ENCODE measurements at places on chromosomes 5 and 9.

- no peak for DNase-seq
Observed at GRCh38 chr9:109504689-109505088, 6.6 kb upstream of the PTPN3 start.

- DNase-seq: no peak
Observed at GRCh38 chr5:9126490-9126889, 419.4 kb downstream of the SEMA5A start.

DNA sequence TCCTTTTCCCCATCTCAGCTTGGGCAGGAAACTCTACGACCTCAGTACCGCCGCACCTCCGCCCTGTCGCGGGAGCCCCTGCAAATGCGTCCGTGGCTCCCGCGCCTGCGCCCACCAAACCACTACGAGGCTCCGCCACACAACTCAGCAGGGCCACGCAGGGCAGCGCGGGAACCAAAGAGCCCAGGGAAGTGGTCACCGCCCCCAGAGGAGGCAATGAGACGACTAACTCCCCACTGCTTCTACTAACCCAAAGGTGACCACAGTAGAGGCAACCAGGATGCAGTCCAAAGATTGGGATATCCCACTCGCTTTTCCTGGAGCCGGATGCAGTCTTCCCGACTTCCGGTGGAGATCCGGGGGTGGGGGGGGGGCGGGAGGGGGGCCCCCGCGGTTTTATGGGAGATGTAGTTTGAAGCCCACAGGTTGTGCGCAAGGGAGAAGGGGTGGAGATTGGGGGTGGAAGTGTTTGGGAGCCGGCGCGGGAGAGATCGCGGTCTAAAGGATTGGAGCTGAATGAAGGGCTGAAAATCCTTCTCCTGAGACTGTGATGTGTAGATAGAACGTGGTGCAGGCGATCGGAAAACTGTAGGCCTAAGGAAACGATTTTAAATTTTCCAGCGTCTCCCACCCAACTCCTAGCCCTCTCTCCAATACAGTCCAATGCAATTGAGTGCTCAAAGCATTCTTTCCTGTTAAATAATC lies at the start of gene NUDT12:
Gene NUDT12 (minus strand): TSS at position 337 of the 705 bp plus-strand sequence. CDS start 2,541 bp downstream, outside the sequence.
- no peak for DNase-seq

- no peak for DNase-seq
Observed at GRCh38 chr5:177112589-177113220, 20.9 kb upstream of the NSD1 start.

- no peak for DNase-seq
Observed at GRCh38 chr5:74587300-74587699, 53.2 kb downstream of the ENC1 start.

DNA sequence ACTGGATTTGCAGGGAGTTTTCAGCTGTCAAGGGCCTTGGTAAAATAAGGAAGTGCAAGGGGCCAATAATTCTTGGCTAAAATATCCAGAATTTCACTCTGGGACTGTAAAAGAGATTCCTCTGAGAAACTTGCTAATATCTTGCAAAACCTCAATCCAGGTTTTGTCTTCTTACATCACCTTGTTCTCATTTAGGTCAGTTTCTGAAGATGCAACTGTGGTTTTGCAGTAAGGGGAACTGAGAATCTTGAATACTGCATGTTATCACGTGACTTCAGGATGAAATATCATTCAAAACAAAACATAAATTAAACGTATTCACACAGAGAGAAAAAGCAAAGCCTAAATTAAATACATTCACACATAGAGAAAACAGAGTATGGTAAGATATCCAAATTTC lies 35.0 kb upstream of the RIC1 start:
- no peak for DNase-seq

- no peak for DNase-seq
Observed at GRCh38 chr5:76737846-76738245, 21.9 kb downstream of the F2R start.

DNA sequence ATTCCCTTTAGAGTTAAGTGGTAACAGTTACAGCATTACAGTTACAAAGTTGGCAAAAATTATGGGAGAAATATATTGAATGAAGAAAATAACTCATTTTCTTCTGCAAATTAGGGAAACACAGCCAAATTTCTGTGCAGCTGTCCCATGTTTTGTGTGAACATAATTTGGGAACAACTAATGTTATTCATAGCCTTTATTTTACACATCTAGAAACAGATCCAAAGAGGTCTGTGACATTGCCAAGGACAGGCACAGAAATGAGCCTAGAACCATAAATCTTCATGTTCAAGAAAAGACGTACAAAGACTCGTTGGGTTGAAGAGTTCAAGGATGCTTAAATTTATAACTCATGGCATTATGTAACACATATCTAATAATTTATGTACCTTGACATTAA lies 114.1 kb upstream of the TXNDC8 start:
- no peak for DNase-seq

DNA sequence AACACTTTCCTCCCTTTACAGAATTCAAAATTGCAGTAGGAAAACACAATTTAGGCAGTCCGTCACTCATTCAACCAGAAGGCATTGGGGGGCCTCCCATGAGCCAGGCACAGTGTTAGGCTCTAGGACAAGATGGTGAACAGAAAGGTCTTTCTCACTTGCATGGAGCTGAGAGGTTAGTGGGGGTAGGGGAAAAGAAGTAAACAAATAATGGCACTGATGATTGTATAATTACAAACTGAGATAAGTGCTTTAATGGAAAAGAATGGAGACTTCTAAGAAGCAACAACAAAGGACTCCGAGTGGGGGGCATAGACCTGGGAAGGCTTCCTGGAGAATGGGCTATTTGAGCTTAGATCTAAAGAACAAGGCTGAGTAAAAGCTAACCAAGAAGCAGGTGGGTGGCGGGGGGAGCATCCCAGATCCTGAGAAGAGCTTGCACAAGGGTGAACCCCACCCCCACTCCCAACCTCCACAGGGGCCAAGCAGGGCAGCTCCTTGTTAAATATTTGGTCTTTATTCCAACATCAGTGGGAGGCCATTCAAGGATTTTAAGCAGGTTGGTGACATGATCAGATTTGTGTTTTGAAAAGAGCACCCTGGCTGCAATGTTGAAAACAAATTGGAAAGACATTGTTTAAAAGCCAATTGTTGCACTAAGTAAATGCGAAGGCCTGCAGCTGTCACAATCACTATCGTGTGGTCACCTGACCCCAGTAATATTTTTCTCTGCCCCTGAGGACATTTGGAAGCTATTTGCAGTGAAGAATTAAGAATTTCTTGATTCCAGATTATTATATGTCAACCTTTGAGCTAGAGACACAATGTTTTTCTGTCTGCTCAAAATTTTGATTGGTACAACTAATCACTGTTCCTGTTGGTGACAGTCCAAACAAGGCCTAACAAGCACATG lies 73.9 kb upstream of the EFNA5 start:
- DNase-seq: no peak

DNA sequence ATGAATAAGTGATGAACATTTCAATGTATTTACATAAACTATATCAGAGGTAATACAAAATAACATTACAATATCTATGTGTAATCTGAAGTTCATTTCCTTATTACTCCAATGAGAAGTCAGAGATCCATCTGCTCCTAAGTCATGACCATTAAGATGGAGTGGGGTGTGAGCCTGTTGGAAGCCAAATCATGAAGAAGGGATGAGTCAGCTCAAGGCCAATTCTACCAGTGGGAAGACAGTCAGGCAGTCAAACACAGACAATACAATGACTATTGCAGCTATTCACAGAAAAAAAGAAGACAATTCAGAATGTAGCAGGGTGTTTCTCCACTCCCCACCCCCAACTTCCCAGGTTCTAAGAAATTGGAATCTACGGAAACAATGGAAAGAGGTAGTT lies 155.0 kb downstream of the NFIB start:
- no peak for DNase-seq

DNA sequence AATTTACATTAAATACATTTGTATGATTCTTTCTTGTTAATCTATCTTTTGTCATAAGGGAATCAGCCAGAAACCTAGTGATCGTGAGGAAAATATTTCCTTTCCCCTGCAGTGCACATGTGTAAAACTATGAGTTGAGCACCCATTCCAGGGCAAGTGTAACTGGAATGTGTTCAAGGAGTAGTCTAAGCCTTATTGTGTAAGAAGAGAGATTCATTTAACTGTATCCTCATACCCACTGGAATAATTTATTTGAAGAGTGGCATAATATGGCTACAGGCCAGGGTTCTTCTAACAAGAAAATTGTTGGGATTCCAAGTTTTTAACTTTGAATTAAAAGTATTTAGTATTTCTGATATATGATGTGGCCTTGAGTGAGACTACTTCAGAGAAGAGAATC lies 1692.7 kb downstream of the EFNA5 start:
- DNase-seq: no peak

DNA sequence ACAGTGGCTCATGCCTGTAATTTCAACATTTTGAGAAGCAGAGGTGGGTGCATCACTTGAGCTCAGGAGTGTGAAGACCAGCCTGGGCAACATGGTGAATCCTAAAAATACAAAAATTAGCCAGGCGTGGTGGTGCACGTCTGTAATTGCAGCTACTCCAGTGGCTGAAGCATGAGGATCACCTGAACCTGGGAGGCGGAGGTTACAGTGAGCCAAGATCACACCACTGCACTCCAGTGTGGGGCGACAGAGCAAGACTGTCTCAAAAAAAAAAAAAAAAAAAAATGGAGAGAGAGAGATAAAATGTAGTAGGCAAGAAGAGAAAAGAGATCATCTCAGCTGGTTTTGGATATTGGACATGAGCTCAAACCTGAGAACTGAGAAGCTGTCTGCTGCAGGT lies 23.7 kb upstream of the ZCCHC7 start:
- DNase-seq: no peak

GRCh38 chr9:35195683-35196082 lies 33.9 kb downstream of the UNC13B start:
- no peak for DNase-seq

GRCh38 chr9:132780230-132781007 lies 97.7 kb downstream of the AK8 start:
- DNase-seq: no peak

DNA sequence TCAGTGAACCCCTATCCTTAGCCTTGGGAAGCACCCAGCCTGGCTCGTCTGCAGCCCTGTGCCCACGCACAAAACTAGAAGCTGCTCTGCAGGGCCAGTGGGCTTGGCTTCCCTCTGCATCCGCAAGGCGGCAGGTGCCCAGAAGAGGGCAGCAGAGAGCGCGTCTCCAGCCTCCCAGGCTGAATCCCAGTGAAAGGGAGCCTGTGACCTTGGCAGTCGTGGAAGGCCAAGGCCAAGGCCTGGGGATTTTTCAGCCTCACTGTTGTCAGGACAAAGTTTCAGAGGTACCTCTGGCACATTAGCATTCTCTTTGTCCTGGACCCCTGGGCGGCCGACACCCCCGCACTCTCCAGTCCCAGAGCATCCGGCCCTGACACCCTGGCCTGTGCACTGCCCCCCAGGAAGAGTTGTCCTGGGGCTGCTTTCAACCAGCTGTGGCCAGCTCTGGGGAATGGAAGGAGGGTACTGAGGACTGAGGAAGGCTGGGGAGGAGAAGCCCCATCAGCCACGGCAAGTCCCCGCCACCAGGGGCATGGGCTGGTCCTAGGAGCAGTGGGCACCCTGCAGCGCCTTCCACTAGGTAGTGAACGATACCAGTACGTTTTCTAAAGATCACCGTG lies 63.6 kb upstream of the IL17B start:
- no peak for DNase-seq

- no peak for DNase-seq
Observed at GRCh38 chr9:69593301-69593700, 78.9 kb downstream of the APBA1 start.

DNA sequence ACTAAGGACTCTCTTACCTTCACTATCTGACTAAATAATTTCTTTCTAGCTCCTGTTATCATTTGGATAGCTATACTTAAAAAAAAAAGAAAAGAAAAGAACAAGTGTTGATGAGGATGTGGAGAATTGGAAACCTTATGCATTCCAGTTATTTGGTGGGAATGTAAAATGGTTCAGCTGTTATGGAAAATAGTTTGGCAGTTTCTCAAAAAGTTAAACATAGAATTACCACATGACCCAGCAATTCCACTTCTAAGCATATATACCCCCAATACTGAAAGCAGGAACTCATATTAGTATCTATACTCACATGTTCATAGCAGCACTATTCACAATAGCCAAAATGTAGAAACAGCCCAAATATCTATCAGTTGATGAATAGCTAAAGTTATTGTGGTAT lies 61.1 kb downstream of the GNA14 start:
- DNase-seq: no peak

DNA sequence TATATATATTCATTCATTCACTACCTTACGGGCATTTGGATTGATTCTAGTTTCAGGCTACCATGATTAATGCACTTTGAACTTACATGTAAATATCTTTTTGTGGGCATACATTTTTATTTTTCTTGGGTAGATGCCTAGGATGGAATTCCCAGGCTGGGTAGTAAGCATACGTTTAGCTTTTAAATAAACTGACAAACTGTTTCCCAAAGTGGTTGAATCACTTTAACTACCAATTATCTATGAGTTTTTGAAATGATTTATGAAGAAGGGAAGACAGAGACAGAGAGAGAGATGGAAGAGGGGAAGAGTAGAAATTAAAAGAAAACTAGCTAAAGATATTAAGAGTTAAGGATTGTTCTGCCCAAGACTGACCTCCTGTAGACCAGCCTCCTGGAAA lies 612.6 kb downstream of the PSAT1 start:
- DNase-seq: no peak

GRCh38 chr9:19807182-19807892 lies 18.5 kb upstream of the SLC24A2 start:
- no peak for DNase-seq

GRCh38 chr5:142529626-142530278 lies 156.1 kb downstream of the FGF1 start:
- no peak for DNase-seq

- no peak for DNase-seq
Observed at GRCh38 chr9:27538647-27539046, 9.0 kb upstream of the MOB3B start.

GRCh38 chr5:113188436-113188835 lies 211.8 kb downstream of the DCP2 start:
- DNase-seq: no peak

DNA sequence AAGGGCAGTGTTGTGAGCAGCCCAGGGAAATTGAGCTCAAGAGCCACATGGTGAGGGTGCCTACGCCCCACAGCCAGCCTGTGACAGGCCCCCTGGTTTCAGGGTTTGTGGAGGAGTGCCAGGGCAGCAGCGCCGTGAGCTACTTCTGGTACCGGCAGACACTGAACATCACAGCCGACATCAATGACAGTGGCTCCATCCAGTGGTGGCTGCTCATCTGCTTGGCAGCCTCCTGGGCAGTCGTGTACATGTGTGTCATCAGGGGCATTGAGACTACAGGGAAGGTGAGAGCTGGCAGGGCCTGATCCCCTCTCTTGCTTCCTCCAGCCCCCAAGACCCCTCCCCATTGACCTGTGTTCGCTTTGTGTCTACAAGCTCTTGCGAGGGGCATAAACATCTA lies 10.2 kb downstream of the SLC6A18 start:
- no peak for DNase-seq

Data from SIG-M5 (cell line).